ENCODE measurements at places on chromosomes 6 and 20.

DNA sequence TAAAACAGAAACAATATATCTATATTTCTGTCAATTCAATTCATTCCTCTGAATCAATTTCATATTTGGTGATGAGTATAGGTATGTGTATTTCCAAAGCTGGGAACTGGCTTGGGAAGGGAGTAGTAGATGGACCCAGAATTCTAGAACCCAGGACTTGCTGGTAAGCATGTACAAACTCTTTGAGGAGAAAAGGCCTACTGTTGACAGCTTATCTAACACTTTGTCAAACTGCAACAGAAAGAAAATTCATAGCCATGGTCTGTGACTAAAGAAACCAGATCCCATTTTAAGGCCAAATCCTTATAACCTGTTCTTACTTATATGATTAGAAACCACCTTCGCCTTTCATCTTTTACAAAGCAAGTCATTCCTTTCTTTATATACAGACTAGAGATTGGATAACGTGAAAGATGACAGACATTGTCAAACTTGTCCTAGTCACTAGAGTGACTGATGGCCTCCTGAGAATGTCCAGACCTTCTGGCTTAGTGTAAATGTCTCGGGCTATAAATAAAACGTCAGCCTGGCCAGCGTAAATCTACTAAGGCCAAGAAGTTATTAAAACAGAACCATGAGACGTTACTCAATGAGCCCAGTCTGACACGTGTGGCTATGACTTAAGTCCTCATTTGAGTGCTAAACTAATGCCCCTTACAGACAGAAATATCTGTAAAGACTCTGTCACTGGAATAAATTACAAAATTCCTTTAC is 152.3 kb downstream of the ALDH8A1 start:
- DNase-seq = no peak

GRCh38 chr6:76862936-76863335 is 600.4 kb downstream of the HTR1B start:
- no peak for DNase-seq

DNA sequence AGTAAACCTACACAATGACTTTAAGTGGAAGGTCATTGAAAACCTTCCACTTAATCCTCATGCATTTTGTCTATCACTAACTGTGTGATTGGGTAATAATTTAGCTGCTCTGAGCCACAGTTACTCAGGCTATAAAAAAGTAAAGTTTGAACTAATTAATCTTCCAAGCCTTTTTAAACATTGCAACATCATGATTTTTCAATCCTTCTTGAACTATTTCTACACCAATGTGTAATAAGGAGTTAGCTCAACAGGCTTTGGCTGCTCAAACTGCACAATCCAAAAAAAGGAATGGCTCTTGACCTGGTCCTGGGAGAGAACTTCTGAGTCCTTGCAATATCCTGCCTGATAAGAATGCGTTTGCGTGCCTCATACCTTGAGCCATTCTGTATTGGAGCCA is 34.8 kb upstream of the FILIP1 start:
- DNase-seq = no peak

DNA sequence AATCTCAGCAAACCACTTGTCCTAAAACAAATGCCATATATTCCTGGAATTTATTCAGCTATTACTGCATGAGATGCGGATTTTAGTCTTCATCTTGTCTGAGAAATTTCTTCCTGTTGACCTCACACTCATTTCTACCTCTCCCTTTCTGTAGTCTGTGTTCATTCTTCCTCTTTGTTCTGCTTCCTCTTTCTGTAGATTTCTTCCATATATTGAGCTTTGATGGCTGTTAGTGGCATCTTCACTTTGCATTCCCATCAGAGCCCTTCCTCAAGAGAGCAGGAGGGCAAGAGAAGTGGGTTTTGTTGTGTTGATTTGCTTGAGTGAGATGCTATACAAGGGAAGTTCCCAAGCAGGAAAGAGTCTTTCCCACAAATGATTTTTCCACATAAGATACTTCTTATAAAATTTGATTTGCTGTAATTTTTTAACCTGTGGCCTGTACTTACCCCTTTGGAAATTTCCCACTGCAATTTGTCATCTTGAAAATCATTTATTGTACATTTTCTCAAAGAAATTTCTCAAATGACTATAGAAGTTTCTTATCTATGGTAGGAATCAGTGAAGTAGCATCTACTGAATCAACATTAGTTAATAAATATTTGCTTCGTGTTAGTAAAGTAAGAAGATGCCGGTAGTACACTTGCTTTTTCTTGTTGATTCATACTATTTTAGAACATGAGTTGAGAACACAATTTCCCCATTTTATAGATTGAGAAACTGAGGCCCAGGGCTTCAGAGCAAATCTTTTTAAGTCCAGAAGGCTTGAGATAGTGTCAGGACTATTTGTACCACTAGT is 43.8 kb downstream of the MAP3K4 start:
- no peak for DNase-seq

GRCh38 chr6:74645108-74645849 is 560.6 kb downstream of the COL12A1 start:
- DNase-seq = no peak

DNA sequence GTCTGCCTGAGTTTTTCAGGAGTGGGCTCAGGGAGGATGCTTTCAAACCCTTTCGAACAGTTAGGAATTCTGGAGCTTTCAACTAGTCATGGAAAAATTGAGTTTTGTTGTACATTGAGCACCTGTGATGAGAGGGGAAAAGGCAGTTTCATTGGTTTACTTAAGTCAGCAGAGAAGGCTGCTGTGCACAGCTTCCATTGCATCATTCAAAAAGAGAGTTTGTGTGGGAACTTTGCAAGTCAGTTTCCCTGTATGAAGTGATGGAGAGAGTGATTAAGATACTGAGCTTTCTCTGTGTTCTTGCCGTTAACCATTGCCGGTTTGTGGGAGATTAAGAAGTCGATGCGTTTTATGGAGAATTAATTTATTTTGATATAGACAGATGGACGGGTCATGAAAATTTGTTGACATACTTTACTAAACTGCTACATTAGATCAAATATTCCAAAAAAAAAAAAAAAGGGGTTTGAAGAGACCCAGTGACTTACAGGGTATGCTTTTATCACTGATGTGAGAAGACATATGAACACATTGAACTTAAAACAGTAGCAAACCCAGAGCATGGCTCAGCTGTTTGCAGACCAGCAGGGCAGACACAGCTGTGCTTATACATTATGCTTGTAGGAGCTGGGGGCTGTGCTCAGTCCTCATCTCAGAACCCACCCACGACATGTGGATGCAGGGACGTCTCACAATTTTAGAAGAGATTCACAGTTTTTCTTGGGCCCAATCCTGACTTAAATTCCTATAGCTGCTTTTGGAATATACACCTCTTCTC is 234.1 kb downstream of the SOX4 start:
- no peak for DNase-seq

- DNase-seq = no peak
Measured at GRCh38 chr6:134398453-134398852, 80.5 kb upstream of the SGK1 start.

- DNase-seq = no peak
Measured at GRCh38 chr6:158029668-158030230, 48.1 kb downstream of the SYNJ2 start.

DNA sequence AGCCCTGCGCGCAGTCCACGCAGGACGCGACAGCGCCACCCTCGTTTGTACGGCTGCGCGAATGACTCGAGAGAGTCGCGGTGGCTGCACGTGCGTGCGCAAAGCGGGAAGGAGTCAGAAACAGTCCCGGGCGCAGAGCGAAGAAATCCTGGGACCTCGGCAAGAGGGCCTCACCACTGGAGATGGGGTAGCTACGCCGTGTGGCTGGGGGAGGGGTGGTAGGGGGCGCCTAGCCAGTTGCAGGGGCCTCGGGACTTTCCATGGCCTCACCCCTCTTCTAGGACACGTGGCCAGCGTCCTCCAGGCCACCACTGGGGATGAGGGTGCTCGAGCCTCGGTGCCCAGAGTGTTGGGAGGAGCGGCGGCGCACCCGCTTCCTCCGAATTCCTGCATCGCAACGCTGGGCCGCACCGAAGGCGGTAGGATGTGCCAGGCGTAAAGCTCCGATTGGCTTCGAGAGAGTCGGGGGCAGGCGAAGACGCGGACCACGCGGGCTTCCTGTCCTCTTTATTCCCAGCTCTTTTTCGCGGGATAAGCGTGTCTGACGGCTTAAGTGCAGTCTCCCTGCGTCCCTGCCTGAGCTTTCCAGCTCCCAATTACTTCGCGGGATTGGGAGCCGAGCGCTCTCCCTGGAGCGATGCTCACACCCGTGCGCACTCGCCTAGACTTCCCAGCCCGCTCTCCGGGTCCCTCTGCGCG is 38.7 kb downstream of the NCR2 start:
- peak; percentile 66 for DNase-seq

DNA sequence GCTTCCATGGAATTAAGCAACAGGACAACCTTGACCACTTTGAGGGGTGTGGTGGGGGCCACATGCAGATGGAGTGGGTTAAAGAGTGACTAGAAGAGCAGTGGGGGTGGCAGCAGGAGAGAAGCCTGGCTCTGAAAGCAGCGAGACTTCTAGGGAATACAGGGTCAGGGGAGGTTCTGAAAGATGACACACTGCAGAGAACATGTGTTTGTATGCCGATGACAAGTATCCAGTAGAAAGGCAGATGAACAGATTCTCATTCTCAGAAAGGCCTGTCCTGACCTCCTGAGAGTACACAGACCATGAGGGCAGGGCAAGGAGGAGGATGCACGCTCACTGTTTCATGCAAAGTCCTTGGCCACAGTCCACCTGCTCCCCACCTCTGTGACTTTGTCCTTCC is 2.9 kb downstream of the LPA start:
- DNase-seq = no peak

DNA sequence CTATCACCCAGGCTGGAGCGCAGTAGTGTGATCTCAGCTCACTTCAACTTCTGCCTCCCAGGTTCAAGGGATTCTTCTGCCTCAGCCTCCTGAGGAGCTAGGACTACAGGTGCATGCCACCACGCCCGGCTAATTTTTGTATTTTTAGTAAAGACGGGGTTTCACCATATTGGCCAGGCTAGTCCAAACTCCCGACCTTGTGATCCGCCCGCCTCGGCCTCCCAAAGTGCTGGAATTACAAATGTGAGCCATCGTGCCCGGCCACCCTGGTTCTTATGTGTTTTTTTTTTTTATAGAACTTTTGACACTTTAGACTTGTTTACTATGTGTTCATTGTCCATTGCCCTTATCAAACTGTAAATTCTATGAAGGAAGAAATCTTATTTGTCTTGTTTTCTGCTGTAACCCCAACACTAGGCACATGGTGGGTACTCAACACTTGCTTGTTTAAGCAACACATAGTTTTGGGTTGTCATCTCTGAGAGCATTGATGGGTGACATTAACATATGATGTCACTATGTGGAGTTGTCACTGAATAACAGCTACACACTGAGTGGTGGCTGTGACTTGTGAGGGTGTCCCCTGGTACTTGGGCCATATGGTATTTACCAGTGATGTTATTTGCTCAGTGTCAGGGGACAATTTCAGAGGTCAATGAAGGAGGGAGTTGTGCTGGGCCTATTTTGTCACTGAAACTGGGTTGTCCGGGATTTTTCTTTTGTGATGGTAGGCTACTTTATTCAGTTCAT is 1.5 kb upstream of the PXMP4 start:
- DNase-seq = no peak

DNA sequence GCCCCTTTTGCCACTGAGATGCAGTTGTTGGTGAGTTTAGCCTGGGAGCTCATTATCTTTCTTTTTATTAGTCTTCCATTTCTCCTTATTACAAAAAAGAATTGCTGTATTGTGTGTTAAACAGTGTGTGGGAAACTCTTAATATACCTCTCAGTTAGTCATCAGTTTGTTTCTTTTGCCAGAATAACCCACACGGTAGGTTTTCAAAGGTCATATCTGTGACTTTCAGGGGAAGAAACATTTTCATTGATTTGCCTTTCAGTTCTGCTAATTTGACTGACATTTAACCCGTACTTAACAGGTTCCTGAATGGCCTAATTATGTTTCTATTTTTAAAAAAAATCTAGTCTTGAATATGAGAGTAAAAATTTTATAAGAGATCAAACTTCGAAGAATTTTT is 145.3 kb downstream of the KHDC1L start:
- DNase-seq = no peak

DNA sequence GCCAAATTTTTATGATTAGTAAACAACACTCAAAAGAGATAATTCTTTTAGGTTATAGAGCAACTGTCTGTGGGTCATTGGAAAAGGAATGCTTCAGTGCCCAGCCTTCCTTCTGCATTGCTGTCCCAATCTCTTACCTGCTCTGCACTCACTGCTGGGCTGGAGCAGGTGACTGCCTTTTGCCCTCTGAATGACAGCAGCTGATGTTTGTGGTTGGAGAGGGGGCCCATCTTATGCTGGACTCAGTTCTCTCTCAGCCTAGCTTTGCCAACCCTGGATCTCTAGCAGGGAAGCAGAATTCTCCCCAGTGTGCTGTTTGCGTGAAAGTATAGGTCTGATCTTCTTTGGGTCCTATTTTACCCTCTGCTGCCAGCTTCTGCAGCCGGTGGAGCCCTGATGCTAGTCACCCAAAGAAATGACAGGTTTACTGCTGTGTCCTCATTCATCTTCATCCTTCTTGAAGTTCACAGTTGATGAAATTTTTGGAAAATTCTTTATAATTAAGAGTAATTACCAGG is 193.5 kb downstream of the ARID1B start:
- no peak for DNase-seq

DNA sequence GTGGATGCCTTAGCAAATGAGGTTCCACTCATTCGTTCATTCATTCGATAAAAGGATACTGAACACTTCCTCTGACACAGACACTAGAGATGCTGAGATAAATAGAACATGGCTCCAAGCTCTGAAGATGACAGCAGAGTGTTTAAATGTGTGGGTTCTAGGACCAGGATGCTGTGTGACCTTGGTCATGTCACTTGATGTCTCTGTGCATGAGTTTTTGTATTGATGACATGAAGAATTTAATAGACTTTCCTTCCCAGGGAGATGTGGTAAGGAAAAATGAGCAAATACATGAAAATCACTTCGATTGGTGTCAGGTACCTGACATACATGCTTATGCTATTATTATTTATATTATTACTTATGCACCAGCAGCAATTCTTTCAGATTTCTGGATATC is 34.3 kb upstream of the CD83 start:
- no peak for DNase-seq

DNA sequence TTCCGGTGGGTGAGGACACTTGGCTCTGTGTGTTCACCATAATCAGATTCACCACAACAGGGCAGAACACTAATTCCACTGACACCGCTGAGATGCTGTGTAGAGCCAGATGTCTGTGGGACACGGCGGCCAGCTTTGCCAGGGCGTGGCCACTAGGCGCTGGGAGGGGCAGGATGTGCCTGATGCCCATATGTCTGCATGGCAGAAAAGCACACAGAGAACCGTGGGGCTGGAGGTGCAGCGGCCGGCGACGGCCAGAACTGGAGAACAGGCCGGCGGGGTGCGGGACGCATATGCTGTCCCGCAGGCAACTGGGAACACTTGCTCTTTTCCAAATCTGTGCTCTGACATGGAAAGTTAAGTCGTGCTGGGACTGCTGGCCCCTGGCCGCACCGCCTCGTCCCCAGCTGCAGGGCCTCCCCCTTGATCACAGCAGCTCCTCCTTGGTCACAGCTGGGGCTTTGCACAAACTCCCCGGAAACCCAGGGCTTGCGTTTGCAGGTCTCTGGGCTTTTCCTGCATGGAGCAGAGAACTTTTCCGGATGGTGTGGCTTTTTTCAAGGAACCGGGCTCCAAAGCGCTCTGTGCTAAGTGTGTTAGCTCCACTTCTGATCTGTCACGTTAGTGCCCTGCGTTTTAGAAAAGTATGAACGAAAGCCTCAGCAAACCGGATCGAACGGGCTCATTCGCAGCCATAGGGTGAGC is 31.1 kb downstream of the NTSR1 start:
- DNase-seq = no peak

GRCh38 chr6:14767226-14767625 is 478.6 kb upstream of the JARID2 start:
- DNase-seq = no peak

- no peak for DNase-seq
Measured at GRCh38 chr6:362231-362923, 29.2 kb upstream of the IRF4 start.

- no peak for DNase-seq
Measured at GRCh38 chr6:107635057-107635515, 145.2 kb downstream of the SOBP start.
